ENCODE measurements at places on chromosomes 3 and 15. TPM values are rescaled to one million over a fixed set of nuclear protein-coding genes. Genes with fewer than 3 reads are reported as not detected.
A peak's percentile ranks its signal among the peaks of the same experiment; 100 is the strongest.

The CLDN18 gene
- 1.9 TPM for polyA plus RNA-seq

The OXTR gene
- polyA plus RNA-seq = 6.4 TPM

DNA sequence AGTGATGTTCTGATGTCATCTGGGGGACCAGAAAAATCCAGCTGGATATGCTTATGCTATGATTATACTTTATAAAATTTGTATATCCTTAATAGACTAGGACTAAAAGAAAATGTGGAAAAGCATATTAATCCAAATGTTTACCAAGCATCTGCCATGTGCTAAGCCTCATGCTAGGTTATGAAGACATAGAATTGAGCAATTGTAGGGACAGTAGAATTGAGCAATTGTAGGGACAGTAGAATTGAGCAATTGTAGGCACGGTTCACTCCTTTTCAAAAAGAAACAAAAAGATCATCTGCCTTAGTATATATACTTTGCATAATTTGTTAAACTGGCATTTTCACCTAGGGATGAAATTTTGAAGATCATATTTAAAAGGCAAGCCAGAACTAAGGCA lies 18.3 kb downstream of the ABHD5 start:
- DNase-seq = no peak

GRCh38 chr3:76941376-76941775 lies 98.5 kb upstream of the ROBO2 start:
- no peak for DNase-seq

- peak; percentile 68 for DNase-seq
Measured at GRCh38 chr3:129597087-129597999, 9.1 kb downstream of the PLXND1 start.

Measured in muscle of leg (tissue), 16 donors.